Sciatic nerve (tissue), 2 donors: ENCODE measurements at places on chromosomes 11 and 22. TPM values are rescaled to one million over a fixed set of nuclear protein-coding genes. Genes with fewer than 3 reads are reported as not detected.

- no peak for DNase-seq
Measured at GRCh38 chr11:22521226-22521625, 104.4 kb downstream of the FANCF start.

DNA sequence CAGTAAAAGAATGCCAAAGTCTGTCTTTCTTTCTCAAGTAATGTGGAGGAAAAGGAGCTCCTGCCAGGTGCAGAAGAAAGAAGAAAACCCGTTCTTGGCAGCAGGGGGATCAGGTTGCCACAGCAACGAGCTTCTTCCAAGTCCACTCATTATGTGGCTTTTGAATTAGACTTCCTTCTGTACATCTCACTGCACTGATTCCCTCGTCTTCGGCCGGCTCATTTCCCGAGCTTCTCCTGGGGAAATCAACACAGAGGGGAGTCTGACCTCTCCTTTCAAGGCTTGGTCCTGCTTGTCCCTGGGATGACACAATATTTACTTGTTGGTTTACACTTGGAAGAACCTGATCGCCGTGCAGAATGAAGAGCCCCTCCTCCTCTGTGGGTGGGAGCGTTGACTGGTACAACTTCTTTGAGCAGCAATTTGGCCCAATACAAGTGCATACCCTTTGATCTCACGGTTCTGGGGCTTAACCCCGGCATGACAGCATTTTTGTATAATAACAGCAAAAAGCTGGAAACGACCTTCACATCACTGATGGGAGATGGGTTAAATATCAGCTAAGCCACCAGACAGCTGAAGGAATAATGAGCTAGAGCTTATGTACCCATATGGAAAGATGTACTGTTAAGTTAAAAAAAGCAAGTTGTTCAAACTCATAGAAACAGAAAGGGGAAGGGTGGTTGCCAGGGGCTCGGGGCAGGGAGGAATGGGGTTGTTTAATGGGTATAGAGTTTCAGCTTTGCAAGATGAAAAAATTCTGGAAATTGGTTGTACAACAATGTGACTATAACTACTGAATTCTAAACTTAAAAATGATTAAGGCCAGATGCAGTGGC is 35.4 kb downstream of the MCHR1 start:
- DNase-seq: no peak

Gene SYT7
- total RNA-seq: 3.7 TPM

GRCh38 chr11:8289492-8289918 is 25.8 kb upstream of the LMO1 start:
- DNase-seq: peak; percentile 17

DNA sequence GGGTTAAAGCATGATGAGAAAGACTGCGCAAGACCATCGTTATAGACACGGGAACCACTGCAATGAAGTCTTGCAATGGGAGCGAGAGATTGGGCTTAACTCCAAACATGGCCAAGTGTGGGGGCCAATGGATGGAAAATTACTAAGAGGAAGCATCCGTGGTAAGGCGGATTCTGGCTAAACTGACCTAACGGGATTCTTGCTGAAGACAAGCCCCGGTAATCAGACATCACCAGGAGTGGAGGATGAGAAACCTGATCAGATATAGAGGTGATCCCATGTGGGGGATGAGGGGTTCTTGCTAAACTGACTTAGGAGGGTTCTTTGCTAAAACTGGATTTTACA is 5.8 kb upstream of the SYNGR1 start:
- DNase-seq: no peak

GRCh38 chr11:42093541-42093940 is 634.1 kb upstream of the LRRC4C start:
- no peak for DNase-seq
